ENCODE measurements at places on chromosomes 13 and 19. TPM values are rescaled to one million over a fixed set of nuclear protein-coding genes. Genes with fewer than 3 reads are reported as not detected.

Gene WDR87
- total RNA-seq: not detected

Gene TEX29
- total RNA-seq: not detected

Gene ACER1
- not detected for total RNA-seq

Gene PSG2
- total RNA-seq: not detected

Gene ZNF433
- total RNA-seq: 2.4 TPM
